ENCODE measurements at places on chromosomes 12 and 14.
A peak's percentile ranks its signal among the peaks of the same experiment; 100 is the strongest.

DNA sequence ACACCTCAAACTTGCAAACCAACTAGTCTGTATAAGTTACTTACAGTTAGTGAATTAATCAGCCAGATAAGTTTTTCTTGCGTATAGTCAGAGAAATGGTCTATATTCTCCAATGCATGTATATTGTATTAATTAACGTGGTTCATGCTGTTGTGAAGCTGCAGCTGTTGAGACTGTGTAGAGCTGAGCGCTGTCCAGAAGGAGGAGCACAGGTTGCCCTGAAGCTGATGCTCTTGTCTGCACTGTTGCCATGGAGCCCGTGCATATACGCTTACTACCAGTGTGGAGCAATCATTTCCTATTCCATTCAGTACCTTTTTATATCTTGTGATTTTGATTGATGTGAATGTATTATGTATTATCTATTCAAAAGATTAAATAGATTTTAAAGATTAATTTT, 74.3 kb upstream of the ARID2 start:
- peak; percentile 70 for DNase-seq

- no peak for DNase-seq
Measured at GRCh38 chr14:97077687-97078086, 280.5 kb downstream of the VRK1 start.

DNA sequence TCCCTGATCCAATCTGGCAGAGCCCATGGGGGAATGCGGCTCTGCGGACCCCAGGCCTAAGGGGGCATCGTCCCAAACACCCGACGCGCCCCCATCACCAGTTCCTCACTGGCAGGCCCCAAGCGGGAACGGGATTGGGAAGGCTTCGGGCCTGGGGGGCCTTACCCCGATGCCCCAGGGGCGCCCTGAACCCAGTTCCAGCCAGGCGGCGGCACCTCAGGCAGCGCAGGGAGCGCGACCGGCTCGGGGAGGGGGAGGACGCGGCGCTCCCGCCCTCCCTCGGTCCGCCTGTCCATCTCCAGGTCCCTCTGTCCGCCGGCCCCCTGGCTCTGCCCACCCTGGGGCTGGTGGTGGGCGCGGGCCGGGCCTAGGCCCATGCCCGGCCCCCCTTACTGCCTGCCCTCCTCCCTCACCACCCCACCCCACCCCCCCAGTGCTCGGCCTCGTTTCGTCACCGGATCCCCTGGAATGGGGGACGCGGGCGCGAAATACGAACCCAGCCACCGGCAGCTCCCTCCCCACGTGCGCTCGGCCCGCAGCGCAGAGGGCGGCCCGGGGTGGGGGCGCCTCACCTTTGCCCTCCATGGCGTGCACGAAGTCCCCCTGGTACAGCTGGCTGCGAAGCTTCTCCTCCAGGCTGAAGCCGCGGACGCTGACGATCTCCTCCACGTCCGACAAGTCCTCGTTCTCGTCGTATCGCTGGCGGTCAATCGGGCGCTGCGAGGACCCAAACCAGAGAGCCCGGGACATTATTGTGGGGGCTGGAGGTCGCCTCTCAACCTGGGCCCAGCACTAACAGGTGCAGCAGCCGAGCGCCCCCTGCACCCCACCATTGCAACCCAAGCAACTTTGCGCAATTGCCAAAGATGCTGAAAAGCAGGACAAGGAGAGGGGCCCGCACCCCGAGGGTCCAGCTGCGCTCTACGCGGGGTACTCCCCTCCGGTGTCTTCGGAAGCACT, 2.3 kb downstream of the KDM2B start:
- DNase-seq, result peak; percentile 81

DNA sequence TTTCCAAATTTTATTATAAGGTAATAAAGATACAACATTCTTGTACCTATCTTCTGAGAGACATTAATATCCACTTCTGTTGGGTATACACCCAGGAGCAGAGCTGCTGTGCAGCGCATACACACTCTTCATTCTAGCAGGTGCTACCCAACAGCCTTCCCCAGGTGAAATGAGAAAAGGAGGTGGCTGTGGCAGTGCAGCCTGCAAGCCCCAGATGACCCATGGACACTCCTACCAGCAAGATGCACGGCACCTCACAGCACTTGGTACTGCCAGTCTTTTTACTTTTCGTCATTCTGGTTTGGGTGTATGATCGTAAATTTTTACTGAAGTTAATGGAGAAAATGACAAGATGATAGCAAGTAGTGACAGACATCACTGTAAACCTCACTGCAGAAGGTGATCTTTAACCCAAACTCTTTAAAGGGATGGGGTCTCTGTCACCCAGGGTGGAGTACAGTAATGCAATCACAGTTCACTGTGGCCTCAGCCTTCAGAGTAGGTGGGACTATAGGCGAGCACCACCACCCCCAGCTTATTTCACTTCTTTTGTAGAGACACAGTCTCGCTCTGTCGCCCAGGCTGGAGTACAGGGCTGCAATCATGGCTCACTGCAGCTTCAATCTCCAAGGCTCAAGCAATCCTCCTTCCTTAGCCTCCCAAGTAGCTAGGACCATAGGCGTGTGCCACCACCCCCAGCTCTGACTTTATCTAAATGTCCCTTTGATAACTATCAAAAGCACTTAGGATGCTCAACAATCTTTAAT, 26.5 kb downstream of the VPS37B start:
- no peak for DNase-seq

GRCh38 chr14:79645753-79646362, 565.4 kb downstream of the DIO2 start:
- DNase-seq, result no peak

DNA sequence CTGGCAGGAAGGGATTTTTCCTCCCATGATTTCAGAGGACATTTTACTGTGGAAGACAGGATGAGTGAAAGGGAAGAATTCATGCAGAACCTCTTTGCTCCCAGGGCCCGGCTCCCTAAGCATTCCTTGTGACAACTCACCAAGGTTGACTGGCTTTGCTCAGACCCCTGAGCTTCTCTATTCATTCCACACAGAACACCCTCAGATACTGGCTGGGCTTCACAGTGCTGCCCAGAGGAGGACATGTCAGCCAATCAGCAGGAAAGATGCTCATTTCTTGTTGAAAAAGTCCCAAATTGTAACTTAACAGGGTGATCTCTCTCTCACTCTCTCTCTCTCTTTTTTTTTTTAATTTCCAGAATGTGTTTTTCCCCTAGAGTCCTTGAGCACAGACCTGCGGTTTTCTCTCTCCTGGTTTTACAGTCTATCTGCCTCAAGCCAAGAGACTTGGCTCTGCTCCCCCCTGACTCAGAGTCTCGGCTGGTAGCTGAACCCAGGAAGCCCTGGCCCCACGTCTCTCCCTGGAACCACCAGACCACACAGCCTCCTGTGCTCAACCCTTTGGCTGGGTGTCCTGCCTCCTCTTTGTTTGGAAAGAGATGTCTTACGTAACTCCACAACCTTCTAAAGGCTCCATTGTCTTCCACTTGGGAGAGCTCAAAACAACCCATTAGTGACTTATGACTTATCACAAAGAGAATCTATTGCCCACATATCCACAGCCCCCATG, 43.9 kb downstream of the SSPN start:
- DNase-seq, result no peak

DNA sequence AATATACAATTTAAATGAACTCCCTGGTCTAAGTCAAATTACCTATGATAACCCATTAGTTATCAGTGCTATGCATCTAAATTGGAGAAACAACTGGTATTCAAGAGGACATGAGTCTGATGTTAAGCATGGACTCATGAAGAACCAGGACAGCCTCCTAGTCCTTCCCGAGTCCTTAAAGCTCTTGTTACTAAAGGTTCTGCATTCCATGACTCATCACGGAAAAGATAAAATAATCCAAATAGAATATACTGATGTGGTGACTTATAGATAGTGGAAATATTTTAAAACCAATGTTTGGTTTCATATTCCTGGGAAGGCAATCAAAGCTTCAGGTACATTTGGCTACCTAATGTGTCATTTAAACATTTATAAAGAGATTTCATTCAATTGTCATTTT, 117.2 kb upstream of the PMCH start:
- DNase-seq, result no peak

GRCh38 chr14:69535230-69535848, 39.3 kb downstream of the CCDC177 start:
- no peak for DNase-seq

GRCh38 chr12:78732481-78732880, 132.1 kb upstream of the SYT1 start:
- DNase-seq, result no peak

DNA sequence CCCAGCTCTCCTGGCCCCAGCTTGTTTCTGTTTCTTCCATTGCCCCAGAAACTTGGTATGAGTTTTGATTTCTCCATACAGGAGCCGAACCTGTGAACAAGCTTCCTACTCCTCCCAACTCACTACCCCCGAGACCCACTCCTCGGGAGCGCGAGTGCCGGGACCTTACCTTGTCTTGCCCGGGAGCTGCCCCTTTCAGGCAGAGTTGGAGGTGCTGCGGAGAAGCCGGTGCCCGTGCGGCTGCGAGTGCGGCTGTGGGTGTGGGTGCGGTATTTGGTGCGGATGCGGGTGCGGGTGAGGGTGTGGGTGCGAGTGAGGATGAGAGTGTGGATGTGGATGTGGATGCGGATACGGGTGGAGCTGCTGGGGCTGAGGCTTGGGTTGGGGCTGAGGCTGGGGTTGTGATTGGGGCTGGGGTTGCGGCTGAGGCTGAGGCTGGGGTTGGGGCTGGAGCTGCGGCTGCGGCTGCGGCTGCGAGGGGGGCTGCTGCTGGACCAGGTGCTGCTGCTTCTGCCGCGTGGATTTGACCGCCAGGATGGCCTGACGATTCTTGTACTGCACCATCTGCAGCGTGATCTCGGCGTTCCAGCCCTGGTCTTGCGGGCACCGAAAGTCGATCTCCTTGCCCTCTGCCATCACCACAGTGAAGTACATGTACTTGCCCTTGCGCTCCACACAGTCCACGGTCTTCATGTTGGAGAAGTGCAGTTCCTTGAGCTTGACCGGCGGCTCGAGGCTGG, 1.1 kb downstream of the PHLDA1 start:
- DNase-seq, result peak; percentile 88

GRCh38 chr12:110024051-110024450, 24.3 kb downstream of the C12orf76 start:
- no peak for DNase-seq

GRCh38 chr12:23039834-23040233, 414.9 kb downstream of the ETNK1 start:
- DNase-seq, result no peak

DNA sequence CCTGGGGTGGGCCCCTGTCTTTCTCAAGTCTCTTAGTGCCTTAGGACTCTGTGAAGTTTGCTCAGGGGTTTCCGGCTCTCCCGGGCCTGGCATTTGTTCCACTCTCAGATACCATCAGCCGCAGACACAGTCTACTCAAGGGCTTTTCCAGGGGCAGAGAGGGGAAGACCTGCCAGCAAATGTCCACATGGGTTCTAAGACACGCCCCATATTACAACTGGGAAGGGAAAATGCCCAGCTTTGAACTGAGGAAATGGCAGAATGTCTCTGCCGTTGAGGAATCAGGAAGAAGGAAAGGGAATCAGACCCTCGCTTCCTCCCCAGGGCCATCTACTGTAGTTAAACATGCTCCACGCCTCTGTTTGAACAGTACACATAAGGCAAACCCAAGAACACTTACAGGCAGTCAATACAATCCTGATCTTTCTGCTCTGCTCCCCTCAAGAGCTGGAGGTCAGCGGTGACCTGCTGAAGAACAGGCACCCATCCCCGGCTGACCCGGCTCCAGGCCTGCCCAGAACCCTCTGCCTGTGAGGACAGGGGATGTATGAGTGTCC, 7.9 kb downstream of the CCDC85C start:
- DNase-seq, result no peak

DNA sequence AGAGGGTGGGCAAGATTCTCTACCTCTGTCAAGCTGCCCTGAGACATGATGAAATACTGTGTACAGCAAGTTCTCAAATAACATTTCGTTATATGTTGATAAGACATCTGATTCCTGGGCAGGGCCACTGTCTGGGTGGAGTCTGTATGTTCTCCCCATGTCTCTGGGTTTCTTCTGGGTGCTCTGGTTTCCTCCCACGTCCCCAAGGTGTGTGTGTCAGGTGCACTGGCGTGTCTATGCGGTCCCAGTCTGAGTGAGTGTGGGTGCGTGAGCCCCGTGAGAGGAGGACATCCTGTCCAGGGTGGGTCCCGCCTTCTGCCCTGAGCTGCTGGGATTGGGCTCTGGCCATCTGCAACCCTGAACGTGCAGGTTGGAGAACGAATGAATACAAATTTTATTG, 29.6 kb downstream of the KCTD10 start:
- DNase-seq, result no peak

GRCh38 chr14:79992407-79993198, 218.7 kb downstream of the DIO2 start:
- no peak for DNase-seq

DNA sequence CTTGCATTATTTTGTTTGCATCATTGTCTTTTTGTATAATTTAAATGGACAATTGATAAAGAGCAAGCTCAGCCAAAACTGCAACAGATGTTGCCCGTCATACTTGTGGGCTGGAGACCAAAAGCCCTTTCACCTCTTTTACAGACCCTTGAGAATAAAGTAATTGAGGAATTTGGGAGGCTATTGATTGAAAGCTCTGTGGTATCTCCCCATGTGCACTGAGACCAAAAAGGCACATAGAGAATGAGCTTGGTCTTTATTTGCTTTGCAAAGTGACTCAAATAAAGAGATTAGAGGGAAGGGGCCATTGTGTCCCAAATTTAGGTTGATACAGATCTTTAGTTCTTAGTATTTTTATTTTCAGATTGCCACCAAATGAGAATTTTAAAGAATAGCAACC, 617.6 kb downstream of the TRHDE start:
- no peak for DNase-seq

- DNase-seq, result peak; percentile 100
Measured at GRCh38 chr14:102316743-102317563, 2.6 kb upstream of the ZNF839 start.

DNA sequence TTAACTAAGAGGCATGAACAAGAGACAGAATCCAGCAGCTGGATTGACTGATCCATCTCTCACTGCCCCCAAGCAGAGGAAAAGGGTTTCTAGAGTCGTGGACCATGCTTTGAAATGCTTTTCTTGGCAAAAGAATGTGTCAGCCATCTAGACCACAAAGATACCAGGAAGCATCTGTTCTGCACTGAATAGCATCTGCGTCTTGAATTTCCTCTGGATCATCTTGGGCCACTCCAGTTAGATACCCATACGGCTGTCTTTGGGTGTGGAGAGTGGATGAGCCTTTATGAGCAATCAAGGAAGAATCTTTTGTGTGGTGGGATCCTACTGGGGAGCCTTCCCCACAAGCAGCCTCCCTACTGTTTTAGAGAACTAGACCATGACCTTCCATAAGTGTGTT, 16.0 kb upstream of the RFX4 start:
- no peak for DNase-seq

Data from activated CD8-positive, alpha-beta memory T cell treated with anti-CD3 and anti-CD28 coated beads for 24 hours (primary cell).